ENCODE measurements at places on chromosomes 4 and X. TPM values are rescaled to one million over a fixed set of nuclear protein-coding genes. Genes with fewer than 3 reads are reported as not detected.

DNA sequence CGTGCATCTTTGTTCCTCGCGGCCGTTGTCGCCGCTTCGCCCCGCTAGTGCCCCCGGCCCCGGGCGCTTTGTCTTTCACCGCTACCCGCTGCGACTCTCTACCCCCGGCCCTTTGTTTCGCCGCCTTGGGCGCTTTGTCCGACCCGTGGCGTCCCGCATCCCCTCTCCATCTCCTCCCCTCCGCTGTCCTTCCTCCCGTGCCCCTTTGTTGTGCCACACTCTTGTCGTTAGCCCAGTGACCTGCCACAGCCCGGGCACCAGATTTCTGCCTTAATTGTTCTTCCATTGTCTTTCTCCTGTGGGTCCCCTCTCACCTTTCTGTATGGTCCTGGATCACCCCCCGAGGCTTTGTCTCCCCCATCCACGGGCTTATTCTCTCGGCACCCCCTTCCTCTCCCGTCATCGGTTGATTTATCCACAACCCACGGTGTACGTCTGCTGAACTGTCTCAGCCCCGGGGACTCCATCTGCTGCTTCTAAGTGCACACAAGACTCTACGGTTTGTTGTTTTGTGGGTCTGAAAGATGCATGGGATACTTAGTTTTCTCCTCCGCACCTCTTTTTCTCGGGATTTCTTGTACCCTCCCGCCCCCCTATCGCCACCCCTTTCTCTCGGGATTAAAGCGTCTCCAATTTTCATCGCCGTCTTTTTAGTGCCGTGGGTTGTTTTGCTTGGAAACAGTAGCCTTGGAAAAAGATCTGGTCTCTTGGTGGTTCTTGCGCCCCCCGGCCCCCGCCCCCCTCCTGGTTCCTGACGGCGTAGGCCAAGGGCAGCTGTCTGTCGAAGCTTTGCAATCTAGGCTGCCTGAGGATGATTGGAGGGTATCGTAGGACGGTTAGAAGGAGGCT, 783 bp downstream of the RBPJ start:
- no peak for DNase-seq

The SLC6A14 gene
- total RNA-seq, result not detected

DNA sequence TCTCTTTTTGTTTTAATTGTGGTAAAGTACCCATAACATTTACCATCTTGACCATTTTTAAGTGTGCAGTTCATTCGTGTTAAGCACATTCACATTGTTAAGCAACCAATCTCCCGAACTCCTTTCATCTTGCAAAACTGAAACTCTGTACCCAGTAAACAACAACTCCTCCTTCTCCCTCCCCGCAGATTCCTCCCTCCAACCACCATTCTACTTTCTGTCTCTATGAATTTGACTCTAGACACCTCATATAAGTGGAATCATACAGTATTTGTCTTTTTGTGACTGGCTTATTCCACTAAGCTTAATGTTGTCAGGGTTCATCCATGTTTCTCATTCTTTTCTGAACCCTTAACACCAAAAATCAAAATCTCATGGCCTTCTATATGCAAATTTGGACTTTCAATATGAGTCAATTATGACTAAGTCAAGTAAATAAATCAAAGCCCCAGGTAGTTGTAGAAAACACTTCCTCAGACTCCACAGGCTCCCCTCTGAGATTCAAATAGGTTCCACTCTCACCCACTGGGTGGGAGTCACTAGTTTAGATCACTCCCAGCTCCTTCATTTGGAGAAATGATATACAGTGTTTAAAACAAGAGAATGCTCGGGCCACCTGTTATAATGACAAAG, 9.8 kb upstream of the RTL5 start:
- DNase-seq, result no peak

DNA sequence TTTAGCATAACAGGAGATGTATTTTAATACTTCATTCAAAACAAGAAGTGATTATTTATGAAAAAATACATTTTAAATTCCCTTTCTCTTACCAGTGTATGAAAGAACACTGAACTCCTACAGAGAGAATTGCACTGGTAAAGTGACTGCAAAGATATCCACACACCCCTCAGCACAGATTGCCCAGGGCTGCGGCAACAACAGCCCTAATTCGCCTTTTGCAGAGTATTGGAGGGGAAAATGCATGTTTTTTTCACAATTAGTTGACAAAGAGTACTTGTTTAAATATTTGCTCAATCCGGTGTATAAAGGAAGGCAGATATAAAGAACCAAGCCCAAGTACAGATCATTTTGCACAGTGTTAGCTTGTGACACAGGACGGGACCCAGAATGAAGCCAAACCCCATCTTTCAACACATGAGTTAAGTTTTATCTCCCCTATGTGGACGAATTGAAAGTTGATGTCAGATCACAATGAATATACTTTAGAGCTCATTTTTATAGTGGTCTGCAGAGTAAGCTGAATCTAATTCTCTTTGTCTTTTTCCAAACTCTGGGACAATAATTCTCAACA, 551.4 kb upstream of the IGFBP7 start:
- DNase-seq, result no peak

- no peak for DNase-seq
Observed at GRCh38 chr4:85475631-85476233, 782 bp downstream of the ARHGAP24 start.

DNA sequence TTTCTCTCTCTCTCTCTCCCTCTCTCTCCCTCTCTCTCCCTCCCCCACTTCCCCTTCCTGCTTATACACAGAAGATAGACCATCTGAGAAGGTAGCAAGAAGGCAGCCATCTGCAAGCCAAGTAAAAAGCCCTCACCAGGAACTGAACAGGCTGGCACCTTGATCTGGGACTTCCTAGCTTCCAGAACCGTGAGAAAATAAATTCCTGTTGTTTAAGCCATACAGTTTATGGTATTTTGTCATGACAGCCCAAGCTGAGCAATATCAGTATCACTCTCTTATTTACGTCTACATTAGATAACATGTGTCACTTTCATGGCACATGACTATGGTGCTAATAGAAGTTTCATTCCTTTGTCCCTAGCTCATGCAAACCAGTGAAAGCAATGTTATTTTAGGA, 581.1 kb downstream of the INPP4B start:
- DNase-seq, result no peak

GRCh38 chr4:102439812-102440211, 61.3 kb upstream of the NFKB1 start:
- DNase-seq, result no peak

The MAGEA11 gene
- not detected for total RNA-seq

GRCh38 chr4:127236889-127237288, 395.9 kb upstream of the INTU start:
- no peak for DNase-seq

GRCh38 chr4:140195806-140196205, 41.8 kb upstream of the MAML3 start:
- DNase-seq, result no peak

- no peak for DNase-seq
Observed at GRCh38 chr4:182145334-182145905, 97.8 kb upstream of the TENM3 start.

- no peak for DNase-seq
Observed at GRCh38 chr4:25795091-25795490, 67.7 kb downstream of the SEL1L3 start.

The UNC5C gene
- 0.18 TPM for total RNA-seq

DNA sequence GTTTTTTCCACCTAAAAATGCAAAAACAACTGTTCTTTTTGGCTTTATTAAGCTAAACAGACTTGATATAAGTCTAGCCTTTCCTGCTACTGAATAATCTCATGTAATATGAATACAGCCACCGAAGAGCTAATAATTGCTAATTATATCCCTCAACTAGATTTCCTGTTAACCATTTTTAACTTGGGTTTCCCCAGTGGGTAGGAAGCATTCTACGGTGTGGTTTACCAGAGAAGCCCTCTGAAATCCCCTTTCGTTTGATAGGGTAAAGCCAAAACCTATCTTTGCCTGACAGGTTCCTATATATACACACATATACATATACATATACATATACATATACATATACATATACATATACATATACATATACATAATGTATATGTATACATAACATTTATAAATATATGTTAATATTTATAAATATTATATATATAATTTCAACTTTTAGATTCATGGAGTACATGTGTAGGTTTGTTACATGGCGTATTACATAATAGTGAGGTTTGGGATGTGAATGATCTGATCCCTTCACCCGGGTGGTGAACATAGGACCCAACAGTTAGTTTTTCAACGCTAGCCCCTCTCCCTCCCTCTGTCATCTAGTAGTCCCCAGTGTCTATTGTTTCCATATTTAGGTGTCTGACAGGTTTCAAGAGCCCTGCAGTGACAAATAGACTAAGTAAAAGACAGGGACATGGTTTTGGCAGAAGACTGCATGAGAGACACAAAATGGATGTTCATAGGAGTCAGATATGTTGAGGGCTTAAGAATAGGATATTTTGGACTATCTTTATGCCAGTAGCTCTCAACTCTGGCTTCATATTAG, 62.4 kb downstream of the ATXN3L start:
- no peak for DNase-seq

- DNase-seq, result no peak
Observed at GRCh38 chr4:34932591-34932990, 1311.7 kb downstream of the ARAP2 start.

DNA sequence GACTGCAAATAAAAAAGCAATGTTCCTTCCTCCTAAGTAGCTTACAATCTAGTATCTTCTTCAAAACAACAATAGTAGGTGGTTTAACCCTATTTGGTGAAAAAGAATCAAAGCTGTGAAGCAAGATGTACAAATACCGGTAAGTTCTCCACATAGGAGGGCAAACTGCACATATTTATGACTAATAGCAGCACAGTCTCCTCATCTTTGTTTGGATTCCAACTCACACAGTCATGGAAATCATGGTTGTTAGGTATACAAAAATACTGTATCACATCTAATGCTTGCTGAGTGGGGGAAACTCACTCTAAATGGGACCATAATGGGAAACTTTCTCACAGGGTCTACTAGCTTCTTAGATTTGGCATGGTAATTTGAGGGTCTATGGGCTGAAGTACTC, 597.2 kb downstream of the INPP4B start:
- no peak for DNase-seq

- no peak for DNase-seq
Observed at GRCh38 chrX:47587906-47588735, 5.9 kb downstream of the TIMP1 start.

DNA sequence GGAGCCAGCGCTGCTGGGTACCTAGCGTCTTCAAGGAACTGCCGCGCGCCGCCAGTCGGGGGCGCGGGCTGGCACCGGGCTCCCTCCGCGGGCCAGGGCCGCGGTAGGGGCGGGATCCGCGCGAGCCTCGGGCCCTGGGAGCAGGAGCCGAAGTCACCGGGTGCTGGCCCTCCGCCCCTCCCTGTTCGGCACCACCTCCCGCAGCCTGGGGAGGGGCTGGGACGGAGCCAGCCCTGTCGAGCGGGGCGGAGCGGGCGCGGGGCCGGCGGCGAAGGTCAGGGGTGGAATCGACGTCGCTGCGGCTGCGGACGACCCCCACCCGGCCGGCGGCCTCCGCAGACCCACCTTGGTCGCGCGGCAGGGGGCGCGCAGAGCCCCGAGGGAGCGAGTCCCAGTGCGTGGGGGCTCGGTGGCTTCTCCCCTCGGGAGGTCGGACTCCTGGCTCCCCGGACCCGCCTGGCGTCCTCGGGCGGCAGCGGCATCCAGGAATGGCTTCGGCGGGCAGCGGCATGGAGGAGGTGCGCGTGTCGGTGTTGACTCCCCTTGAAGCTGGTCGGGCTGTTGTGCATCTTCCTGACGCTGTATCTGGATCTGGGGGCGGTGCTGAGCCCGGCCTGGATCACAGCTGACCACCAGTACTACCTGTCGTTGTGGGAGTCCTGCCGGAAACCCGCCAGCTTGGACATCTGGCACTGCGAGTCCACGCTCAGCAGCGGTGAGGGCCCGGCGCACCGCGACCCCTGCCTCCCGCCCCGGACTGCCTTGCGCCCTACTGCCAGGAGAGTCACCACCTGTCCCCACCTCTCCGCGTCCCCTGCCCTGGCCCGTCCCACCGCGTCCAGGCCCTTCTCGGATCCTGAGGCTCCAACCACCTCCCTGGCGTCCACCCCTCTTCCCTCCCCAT, 50.5 kb upstream of the FAM47C start:
- no peak for DNase-seq

GRCh38 chr4:112073181-112073580, 72.1 kb upstream of the FAM241A start:
- no peak for DNase-seq

The ITM2A gene
- 15.4 TPM for total RNA-seq

DNA sequence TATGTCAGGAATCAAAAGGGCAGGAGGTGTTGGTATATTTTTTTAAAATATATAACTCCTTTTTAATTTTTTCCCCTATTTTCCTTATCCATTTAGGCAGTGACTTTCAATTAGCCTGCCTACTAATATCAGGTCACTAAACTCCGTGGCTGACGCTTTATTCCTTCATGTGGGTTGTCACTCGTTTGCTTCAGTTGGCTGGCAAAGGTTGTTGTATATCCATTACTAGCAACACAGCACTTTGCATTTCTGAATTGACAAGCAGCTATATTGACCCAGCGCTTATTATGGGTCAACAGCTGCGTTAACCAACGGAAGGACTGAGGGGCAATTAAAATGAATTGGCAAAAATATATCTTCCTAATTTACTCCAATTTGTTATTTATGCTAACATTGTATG, 87.7 kb downstream of the ARX start:
- no peak for DNase-seq

DNA sequence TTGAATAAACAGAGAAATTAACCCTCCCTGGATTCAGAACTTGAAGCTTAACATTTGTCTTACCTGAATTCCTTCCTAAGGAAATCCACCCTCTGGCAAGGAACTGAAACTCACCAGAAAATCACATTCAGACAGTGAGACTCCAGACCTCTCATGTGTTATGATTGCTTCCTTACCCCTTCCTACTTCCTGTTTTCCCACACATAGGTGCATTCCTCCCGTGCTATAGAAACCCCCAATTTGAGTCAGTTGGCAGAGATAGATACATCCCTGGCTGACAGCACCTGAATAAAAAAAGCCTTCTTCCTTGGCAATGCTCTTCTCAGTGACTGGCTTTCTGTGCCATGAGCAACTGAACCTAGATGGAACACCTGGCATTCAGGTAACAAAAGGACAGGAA, 157.0 kb upstream of the SMIM31 start:
- no peak for DNase-seq

DNA sequence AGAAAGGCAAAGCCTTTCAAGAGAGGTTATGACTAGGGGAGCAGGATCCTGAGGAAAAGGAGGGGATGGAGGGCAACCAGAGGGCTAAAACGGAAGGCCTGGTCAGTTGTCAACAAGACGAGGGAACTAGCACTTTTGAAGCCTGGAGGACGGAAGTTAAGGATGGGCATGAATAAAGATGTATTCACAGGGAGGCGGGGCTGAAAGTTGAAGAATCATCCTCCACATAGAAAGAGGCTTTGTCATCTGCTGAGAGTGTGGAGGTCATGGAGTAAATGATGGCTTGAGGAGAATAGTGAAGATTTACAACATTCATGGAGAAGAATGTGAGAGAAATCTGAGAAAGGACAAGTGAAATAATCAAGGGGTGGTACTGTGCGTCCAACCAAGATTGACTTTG, 137.5 kb downstream of the MAGEB17 start:
- DNase-seq, result no peak

DNA sequence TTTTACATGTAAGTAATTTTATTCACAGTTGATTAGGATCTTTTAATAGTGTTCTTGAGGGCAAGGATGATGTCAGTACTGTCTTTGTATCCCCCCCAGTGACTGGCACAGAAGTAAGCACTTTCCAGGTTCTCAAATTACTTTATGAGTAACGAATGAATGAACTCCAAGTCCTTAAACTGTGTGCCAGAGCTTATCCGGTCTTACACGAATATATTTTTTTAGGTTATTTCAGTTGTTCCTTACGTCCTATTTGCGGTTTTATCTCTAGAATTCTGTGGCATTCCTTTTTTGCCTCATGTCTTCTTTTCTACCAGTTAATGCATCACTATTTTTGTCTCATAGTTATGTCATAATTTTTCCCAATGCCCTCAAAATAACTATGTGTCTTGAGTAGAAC, 106.9 kb upstream of the MID1IP1 start:
- DNase-seq, result no peak
